Smooth muscle cell of the coronary artery (primary cell): ENCODE measurements at places on chromosomes 6 and 20. TPM values are rescaled to one million over a fixed set of nuclear protein-coding genes. Genes with fewer than 3 reads are reported as not detected.

IP6K3 gene
- total RNA-seq: 0.30 TPM in 1 of 2 replicates, not detected in the other

ERVFRD-1 gene
- not detected in 2 replicates for total RNA-seq

GTF2H4 gene
- total RNA-seq: 8.4 and 11.7 TPM in 2 replicates

NKX2-4 gene
- total RNA-seq: under 0.01 TPM in 1 of 2 replicates, not detected in the other

CDK19 gene
- 5.5 and 6.6 TPM in 2 replicates for total RNA-seq

CLVS2 gene
- not detected in 2 replicates for total RNA-seq

MUC21 gene
- total RNA-seq: not detected in 2 replicates

SIM1 gene
- 1.6 TPM in 1 of 2 replicates, not detected in the other for total RNA-seq

TFAP2C gene
- total RNA-seq: 1.8 TPM in 1 of 2 replicates, not detected in the other

OR2J3 gene
- total RNA-seq: not detected in 2 replicates

EEF1A1 gene
- 25,077 and 51,594 TPM in 2 replicates for total RNA-seq

PTK7 gene
- total RNA-seq: 78.5 and 225 TPM in 2 replicates

OR12D3 gene
- total RNA-seq: not detected in 2 replicates

VNN1 gene
- total RNA-seq: under 0.01 and 0.12 TPM in 2 replicates

CUL7 gene
- total RNA-seq: 28.3 and 44.7 TPM in 2 replicates

LTA gene
- not detected in 2 replicates for total RNA-seq

ID4 gene
- 1.1 and 43.5 TPM in 2 replicates for total RNA-seq

RHAG gene
- not detected in 2 replicates for total RNA-seq

BTN1A1 gene
- total RNA-seq: not detected in 2 replicates

RIPPLY2 gene
- total RNA-seq: under 0.01 TPM in 1 of 2 replicates, not detected in the other

NKAIN2 gene
- total RNA-seq: 0.35 TPM in 1 of 2 replicates, not detected in the other

DAAM2 gene
- 12.1 and 19.3 TPM in 2 replicates for total RNA-seq

BYSL gene
- total RNA-seq: 22.1 and 25.4 TPM in 2 replicates

HSF2 gene
- total RNA-seq: 14.5 and 16.2 TPM in 2 replicates
